NCI-H1048 (cell line): ENCODE measurements at places on chromosomes 7 and 10.

GRCh38 chr10:102491136-102491535 lies 11.4 kb downstream of the ACTR1A start:
- DNase-seq = no peak

DNA sequence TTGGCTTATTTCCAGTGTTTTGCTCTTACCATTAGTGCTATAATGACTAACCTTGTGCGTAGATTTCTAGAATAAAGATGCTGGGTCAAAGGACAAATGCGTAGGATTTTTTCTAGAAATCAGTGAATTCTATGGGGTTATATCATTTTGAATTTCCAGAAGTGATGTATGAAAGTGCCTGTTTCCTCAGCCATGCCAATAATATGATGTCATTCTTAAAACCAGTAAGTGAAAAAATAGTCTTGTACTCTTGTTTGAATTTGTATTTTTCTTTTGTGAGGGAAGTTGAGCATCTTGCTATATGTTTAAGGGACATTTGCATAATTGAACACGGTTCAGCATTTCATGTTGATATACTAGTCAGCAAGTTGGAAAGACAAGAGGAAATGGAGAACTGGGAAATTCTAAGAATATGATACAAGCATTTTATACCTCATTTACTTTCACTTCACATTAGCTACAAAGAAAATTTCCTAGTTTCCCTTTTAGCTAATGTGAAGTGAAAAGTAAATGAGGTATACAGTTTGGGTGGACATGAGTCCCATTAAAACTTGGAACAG lies 3.8 kb upstream of the DNAH11 start:
- DNase-seq = no peak

DNA sequence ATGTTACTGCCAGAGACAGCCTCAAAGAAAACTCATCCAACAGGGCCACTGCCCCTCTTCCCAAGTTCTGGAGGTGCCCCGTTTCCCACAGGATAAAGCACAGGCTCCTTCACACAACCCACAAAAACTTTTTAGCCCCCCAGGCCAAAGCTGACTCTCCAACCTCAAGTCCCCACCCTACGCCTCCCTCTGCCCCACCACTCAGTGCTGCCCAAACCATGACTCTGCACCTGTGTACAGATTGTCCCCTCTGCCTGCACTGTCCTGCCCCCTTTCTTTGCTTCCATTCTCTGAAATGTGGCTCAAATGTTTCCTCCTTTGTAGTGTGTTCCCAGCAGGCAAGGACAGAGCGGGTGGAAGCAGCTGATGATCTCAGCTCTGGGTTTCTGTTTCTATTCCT lies 284.0 kb downstream of the GRID1 start:
- no peak for DNase-seq

GRCh38 chr7:44196450-44196872 lies 4.3 kb upstream of the YKT6 start:
- DNase-seq = no peak

GRCh38 chr10:95289003-95289920 lies 1.5 kb downstream of the PDLIM1 start:
- DNase-seq = no peak

- no peak for DNase-seq
Observed at GRCh38 chr10:108471420-108471819, 1306.9 kb upstream of the SORCS1 start.

DNA sequence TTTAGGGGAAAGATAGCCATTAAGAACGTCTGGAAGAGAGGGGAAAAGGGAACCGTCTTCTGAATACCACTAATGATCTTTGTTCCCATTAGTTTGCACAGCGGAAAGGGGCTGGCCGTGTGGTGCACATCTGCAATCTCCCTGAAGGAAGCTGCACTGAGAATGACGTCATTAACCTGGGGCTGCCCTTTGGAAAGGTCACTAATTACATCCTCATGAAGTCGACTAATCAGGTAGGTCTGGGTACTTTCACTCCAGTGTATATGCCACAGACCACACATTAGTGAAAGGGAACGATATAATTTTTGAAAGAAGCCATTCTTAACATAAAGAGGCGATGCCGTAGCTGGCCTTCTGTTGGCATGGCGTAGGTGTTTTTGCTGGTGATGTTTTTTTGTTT lies 74.3 kb upstream of the PDCD4 start:
- no peak for DNase-seq

GRCh38 chr7:139886899-139887298 lies 57.8 kb downstream of the TBXAS1 start:
- DNase-seq = no peak

DNA sequence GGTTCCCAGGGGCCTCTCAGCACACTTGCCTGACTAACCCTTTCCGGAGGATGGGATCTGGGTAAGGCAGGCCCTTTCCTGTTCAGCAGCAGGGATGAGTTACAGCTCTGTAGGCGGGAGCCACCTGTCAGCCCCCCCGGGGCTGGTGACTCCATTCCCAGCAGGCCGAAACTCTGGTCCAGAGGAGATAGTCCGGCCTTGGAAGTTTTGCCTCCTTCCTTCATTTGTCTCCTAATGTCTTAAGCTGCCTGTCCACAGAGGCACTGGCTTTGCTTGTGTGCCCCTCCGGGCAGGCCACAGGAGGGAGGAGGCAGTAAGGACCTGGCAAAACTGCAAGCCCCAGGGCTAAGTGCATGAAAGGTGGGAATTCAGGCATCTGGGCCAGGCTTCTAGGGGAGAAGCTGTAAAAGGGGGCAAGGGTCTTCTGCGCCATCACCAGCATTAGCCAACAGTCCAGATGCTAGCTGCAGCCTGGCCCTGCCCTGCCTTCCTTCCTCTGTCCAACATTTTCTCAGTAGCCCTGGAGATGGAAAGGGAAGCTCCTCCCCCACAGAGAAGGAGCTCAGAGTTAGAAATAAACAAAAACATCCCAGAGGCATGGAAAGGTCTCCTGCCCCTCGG lies 1.2 kb downstream of the ADIRF start:
- DNase-seq = no peak

GRCh38 chr10:31606841-31607240 lies 287.8 kb downstream of the ZEB1 start:
- DNase-seq = no peak

- no peak for DNase-seq
Observed at GRCh38 chr10:60986791-60987190, 42.8 kb upstream of the RHOBTB1 start.

- DNase-seq = peak; percentile 3
Observed at GRCh38 chr7:130441408-130441869, 623 bp upstream of the CEP41 start.

- no peak for DNase-seq
Observed at GRCh38 chr10:63573068-63573697, 52.0 kb downstream of the REEP3 start.

GRCh38 chr10:19819419-19820033 lies 3.3 kb downstream of the PLXDC2 start:
- DNase-seq = peak; percentile 18

GRCh38 chr7:155298288-155298833 lies 683 bp downstream of the INSIG1 start:
- DNase-seq = no peak

DNA sequence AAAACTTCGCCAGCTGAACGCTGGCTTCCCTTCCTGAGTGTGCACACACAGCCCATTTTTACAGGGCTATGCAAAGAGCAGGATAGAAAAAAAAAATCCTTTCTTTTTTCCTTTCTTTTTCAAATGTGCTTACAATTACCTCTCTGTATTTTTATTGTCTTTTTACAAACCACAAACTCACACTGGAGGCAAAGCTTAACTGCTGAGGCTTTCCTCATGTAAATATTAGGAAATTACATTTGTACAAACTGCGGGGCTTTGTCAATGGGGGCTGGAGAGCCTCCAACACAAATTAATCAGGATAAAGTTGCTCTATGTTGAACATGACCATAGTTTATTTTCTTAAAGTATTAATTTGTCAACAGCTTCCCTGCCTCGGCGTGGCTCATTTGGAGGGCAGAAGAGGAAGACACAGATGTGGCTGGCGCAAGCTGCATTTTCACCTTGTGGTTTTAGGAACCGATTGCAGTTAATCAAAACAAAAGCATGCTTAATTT lies 411.7 kb upstream of the MKI67 start:
- DNase-seq = no peak

DNA sequence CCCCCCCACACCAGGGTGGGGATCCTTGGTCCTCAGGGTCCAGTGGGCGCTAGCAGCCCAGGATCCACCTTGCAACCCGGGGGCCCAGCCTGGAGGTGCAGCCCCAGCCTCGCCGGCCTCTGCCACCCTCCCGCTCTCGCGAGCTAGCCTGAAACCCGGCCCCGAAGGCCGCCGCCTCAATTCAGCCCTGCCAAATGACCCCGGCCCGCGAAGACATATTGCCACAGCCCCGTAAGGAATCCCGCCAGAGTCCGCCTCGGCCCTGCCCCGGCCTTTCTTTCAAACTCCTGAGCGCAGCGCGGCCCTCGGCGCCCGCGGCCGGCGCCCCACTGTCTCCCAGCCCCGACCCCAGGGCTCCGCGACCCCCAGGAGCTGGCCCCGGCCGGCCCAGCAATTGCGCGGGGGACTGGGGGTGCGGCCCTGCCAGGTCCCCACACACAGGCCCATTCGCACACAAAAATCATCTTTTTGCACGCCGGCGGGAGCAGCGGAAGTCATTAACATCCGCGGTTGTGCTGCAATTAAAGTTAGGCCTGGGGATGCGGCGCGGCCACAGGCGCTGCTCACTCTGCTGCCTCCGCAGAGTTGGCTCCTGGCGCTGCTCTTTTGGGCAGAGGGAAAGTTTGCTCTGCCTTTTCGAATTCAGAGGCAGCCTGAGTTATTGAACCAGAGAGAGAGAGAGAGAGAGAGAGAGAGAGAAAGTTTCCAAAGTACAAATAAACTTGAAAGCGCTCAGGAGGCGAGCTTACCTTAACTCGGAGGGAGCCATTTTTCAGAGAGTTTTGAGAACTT lies 4.0 kb downstream of the HOXA5 start:
- DNase-seq = no peak

DNA sequence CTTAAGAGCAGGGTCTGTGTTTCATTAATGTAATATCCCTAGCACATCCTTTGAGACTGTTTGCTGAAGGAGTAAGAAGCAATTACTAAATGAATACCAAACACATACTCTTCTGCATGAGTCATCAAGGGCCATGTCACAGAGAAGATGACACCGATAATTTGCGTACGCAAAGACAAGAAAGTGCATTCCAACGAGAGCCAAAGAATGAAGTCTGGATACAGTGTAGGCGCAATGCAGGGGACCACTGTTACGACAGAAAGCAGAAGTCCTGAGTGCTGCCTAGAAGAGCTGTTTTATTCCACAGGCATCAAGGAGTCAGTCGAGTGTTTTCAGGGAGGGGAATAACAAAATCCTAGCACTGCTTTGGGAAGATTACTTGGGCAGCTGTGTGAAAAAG lies 62.7 kb downstream of the VPS41 start:
- no peak for DNase-seq

DNA sequence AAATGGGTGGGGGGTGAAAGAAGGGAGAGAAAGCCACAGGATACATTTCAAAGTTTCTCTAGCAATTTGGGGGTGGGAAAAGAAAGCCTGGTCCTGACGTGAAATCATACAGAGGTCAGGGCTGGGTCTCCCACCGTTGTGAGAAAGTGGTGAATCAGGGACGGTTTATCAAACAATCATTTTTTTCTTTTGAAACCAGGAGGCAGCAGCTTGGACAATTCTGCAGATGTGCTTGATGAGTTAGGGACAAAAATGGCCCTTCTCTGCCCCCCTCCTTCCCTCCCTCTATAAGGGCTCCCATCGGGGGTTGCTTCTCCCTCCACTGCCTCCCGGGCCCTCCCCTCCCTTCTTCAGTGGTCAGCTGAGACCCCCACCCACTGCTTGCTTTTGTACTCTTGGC lies 43.6 kb downstream of the FBXW4 start:
- no peak for DNase-seq

GRCh38 chr7:55501611-55502010 lies 70.7 kb downstream of the VOPP1 start:
- no peak for DNase-seq

DNA sequence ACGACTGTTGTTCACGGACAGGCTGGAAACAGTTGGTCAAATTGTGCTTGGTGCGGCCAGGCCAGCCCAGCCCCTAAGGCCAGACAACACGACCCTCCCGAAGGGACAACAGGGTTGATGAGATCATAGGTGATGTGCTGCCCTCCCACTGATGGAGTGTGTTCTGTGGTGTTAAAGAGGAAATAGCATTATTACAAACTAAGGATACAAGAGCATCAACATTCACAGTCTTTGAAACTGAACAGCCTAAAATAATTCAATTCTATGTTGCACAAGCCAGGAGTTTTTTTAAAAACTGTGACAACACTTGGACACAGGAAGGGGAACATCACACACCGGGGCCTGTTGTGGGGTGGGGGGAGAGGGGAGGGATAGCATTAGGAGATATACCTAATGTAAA lies 87.6 kb downstream of the FAM53B start:
- DNase-seq = no peak

DNA sequence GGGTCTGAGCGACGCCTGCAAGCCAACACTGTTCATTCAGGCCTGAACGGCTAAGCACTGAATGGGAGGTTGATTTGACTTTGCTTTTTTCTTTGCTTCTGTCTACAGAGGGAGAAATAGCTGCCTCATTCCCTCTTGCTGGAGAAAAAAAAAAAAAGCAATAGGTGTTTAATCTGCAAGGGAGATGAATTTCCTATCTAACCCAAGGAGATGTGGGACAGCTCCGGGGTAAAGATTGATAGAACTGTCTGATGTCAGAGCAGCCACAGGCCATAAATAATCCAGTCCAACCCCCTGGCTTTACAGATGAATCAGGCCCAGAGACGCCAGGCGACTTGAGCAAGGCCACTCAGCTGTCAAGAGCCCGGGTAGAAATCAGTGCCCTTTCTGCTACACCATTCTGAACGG lies 168.0 kb downstream of the ARHGAP12 start:
- no peak for DNase-seq

DNA sequence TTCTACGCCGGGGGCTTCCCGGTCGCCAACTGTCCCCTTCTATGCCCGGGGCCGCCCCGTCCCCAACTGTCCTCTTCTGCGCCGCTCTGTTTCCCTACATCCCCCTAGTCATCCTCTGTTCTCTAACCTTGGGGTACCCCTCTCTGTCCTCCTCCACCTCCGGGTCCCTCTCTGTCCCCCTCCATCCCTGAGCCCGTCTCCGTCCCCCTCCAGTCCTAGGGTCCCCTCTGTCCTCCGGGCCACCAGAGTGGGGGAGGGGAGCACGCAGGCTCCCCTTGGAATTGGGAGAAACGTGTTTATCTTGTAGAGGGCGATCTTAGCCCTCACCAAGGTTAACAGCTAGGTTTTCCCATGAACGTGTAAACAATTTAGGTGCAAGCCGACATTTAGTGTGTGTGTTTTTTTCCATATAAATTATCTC lies 852 bp upstream of the KLF6 start:
- no peak for DNase-seq

DNA sequence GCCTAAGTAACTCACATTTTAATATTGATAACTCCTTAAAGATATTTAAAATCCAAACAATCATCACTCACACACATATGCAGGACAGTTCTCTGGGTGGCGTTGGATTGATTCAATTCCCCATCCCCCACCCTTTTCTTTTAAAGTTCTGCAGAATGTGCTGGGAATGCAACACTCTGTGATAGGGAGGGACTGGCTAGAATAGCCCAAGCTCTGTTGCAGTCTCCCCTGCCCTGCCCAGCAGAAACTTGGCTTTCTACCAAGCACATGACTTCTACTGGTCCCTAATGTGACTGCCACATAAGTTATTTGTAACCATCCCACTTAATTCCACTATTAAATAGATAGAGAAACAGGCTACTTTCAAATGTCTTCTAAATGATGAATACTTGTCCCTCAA lies 55.2 kb downstream of the TWIST1 start:
- no peak for DNase-seq
